Effector memory CD4-positive, alpha-beta T cell (primary cell): ENCODE measurements at places on chromosomes 11 and 22.

- no peak for DNase-seq
Observed at GRCh38 chr22:48836673-48837340, 990.9 kb downstream of the BRD1 start.

- peak; percentile 37 for DNase-seq
Observed at GRCh38 chr22:39526736-39527171, 5.8 kb downstream of the RPS19BP1 start.

DNA sequence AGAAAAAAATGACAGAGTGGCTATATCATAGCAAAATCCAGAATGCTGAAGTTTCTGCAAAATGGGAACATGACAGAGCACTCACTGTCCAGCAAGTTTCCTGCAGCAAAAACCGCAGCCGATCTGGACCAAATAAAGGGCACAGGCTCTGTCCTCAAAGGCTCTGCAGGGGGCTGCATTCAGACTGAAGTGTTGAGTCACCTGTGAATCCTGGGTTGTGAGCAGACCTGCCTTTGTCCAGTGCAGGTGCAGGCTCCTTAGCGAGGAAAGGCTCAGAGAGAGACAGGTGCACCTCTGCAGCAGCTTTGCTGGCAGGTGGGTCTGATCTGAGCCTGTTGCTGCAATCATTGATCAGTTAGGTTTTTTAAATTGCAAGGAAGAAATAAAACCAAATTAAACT, 29.3 kb upstream of the NFAM1 start:
- no peak for DNase-seq

GRCh38 chr11:76208438-76209374, 2.4 kb upstream of the WNT11 start:
- DNase-seq: peak; percentile 44

- DNase-seq: no peak
Observed at GRCh38 chr11:62860835-62861563, 19.7 kb upstream of the SLC3A2 start.

GRCh38 chr11:32088117-32088941, 2.5 kb upstream of the RCN1 start:
- DNase-seq: no peak

DNA sequence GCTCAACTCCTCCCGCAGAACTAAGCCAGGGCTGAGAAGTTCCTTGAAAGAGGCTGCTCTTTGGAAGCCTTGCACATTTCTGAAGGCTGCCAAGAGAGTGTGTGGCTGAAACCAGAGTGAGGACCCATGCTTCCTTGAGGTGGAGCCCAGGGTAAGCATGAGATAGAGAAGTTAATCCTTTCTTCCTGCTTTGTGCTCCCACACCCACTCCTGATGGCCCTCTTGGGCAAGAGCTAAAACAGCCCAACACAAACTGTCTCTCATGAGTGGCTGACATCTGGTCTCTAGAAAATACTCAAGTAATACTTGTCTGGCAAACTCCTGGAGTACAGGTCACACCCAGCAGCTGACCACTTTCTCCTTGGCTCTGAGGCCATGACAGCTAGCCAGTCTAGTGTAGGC, 523.7 kb downstream of the INSC start:
- no peak for DNase-seq

GRCh38 chr11:35483131-35483820, 42.1 kb downstream of the PAMR1 start:
- no peak for DNase-seq

DNA sequence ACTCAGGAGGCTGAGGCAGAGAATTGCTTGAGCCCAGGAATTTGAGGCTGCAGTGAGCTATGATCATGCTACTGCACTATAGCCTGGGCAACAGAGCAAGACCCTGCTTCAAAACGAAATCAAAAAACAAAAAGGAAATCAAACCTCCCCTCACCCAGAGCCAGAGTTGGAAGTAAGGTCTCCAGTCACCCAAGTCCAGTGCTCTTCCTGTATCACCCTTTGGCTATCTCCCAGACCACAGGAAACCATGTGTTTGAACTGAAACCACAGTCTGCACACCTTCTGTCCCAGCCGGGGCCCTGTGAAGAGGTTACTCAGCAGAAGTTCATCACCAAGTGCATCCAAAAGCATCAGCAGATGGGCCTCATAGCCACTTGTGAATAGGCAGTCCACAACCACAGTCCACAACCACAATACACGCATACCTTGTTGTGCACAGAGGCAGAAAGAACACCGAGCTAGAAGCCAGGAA, 4.6 kb downstream of the MYH9 start:
- DNase-seq: peak; percentile 61

DNA sequence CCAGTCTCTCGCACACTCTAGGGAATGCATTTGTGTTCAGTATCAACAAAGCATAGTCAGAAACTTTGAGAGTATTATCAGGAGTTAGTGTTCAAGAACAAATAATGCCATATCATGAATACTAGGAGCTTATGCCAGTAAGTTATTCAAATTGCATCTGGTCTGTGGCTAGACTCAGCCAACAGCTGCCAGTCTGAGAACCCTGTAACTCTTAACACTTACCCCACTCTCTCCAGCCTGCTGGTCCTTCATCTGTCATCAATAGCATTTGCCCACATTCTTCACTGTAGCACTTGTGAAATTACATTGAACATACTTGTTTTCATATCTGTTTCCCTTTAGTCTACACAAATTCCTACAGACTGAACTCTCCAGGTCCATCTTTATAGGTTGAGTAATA, 1157.5 kb upstream of the RAG2 start:
- no peak for DNase-seq

DNA sequence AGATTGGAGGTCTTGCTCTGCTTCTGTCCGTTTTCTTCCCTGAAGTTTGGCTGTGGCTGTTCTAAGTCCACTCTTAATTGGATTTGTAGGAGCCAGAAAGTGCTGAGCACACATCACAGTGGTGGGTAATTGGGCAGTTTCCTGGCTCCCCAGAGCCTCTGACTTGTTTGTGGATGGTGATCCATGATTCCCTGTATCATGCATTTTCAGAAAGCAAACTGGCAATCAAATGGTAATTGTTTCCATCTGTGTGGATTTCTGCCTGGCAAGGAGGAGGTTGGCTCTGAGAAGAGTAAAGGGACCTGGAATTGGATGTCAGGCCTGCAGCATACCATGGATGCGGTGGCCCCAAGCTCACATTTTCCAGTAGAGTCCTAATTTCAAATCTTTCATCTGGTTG, 49.5 kb downstream of the PPFIBP2 start:
- DNase-seq: no peak

GRCh38 chr11:6843670-6844069, 1.8 kb upstream of the OR10A5 start:
- DNase-seq: no peak

DNA sequence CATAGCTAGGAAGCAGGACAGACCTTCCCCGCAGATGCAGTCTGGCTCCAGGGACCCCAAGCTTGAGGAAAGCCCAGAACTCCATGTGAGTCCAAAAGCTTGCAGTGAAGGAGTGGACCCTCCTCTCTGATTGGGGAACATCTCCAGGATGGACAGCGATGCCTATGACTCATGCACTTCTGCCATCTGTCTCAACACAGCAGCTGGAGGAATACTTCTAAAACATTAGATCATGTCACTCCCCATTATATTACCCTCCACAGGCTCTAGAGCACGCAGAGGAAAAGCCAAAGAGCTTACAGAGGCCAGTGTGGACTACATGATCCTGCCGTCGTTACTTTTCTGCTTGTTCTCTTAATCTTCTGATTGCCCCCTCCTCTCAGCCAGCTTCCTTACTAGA, 605.7 kb downstream of the INSC start:
- DNase-seq: no peak

DNA sequence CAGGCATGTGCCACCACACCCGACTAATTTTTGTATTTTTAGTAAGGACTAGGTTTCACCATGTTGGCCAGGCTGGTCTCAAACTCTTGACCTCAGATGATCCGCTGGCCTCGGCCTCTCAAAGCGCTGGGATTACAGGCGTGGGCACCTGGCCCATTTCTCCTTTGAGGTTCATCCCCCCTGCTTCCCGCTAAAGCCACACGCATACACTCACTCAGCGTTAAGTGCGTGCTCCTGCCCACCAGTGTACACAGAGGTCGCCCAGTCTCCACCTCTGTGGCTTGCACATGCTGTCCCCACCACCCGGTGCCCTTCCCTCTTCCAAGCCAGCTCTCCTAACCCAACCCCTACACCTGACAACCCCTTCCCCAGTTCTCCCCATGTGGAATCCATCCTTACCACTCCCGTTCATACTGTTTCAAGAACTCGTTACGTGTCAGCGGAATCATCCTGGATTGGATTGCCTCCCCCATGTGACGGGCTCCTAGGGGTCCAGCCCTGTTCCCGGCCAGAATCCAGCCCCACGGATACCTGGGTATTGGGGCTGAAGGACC, 15.7 kb upstream of the CYTH4 start:
- DNase-seq: no peak

DNA sequence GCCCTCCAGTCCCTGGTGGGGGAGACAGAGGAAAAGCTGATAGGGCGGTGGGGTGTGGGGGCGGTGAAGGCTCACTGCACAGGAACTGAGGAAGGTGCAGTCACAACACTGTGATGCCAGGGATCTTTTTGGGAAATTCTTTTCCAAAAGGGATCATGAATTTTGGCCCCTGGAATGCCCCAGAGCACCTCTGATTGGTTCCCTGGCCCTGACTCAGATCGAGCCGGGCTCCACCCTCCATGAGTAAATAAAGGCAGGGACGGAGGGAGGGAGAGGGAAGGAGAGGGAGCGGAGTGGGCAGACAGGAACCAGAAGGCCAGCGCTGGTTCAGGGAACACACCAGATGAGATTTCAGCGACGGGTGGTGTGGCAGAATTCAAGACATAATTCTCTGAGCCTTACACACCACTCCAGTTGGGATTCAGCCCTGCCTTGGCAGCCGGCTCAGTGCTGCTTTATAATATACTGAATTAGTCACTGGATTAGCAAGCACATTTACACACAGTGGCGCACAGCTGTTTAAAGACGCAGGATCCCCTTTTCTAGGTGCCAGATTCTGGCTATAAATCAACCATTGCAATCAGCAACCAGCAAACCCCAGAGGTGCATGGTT, 80.3 kb downstream of the ETS1 start:
- no peak for DNase-seq

- no peak for DNase-seq
Observed at GRCh38 chr11:67389477-67389876, 2.3 kb upstream of the RAD9A start.

GRCh38 chr11:12617632-12618031, 56.6 kb upstream of the TEAD1 start:
- DNase-seq: no peak

DNA sequence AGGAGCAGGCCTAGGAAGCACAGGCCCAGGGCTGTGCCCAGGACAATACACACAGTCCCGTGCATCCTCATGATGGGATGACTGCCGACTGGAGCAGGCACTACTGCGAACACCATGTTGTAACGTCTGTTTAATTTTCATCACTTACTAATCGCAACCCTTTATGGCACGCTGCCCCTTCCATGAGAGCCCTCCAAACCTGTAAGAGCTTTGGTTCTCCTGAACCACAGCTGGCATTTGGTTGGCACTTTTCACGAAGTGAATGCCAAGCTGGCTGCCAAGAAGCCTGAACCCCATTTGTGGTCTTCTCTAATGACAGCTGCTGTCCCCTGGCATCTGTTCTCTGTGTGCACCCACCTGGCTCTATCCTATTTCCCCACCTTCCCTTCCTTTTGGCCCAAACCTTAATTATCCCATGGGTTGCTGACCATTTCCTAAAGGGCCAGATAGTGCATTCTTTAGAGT, 36.5 kb downstream of the APOL1 start:
- no peak for DNase-seq

- DNase-seq: no peak
Observed at GRCh38 chr11:115885535-115886421, 381.6 kb upstream of the CADM1 start.

DNA sequence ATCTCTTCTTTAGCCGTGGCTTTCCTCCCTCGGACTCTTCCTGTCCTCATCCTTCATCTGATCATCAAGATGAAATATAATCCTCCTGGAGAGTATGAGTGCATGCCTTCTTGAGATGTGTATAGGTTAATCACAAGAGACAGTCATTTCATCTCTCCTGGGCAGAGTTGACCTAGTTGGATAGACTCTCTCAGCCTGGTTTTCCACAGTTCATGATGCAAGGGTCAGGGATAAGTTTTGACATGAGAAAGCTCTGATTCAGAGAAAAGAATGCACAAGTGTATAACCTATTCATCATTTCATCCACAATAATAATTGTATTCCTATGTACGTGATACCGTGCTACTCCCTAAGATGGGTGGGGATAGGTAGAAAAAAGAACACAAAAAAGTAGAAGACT, 33.2 kb upstream of the CCDC90B start:
- no peak for DNase-seq

GRCh38 chr11:1238767-1239595, 16.1 kb downstream of the MUC5B start:
- DNase-seq: no peak

DNA sequence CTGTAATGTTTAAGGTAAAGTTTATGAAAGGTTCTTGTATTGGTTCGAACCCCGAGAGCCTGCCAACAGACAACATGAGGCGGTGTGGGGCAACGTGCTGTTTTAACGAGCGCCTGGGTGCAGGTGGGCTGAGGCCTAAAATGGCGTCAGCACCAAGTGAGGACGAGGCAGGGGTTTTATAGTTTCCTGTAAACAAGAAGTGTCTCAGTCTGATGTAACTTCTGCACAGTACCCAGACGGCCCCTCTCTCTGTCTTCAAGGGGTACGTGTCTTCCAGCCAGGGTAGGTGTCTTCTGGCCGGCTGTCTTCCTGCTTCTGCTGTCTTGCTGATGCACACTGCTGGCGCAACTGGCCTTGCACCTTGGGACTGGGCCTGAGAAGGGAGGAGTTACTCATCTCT, 2.7 kb downstream of the PPFIBP2 start:
- DNase-seq: no peak

GRCh38 chr22:25696763-25697162, 45.2 kb upstream of the MYO18B start:
- no peak for DNase-seq

- no peak for DNase-seq
Observed at GRCh38 chr11:68007498-68008380, 2.4 kb upstream of the ALDH3B1 start.

DNA sequence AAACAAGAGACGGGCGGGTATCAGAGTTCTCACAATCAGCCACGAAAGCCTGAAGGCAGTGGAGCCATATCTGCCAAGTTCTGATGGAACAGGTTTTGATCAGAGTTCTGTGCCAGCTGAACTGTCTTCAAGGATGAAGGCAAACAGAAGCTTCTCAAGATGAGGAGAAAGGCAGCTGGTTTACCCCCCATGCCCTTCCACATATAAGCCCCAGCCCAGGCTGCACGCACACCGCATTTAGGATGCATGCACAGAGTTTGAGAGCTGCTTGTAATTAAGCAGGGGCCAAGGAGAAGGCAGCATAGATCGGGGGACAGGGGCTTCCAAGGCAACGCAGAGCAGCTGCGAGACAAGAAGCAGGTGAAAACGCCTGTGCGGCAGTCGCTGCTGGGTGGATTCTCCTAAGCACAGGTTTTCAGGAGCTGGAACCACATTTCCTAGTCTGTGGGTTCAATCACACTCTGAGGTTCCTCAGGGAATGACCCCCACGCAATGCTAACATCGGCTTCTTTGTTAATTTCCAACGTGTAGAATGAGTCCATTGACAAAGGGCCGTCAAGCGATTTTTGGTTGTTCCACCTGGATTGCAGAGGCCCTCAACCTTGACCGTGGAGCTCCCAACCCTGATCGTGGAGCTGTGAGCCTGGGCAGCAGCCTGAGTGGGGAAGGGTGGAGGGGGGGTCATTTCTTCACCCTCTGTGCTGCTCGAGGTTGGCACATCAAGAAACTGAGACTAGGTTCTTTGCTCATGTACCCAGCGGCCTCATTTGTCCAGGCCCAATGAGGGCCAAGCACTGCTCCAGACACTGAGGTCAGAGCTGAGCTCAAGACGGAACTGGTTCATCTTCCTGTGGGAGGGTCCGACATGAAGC, 81.7 kb upstream of the SHISAL1 start:
- no peak for DNase-seq
